ENCODE measurements at places on chromosomes 3 and 15.

DNA sequence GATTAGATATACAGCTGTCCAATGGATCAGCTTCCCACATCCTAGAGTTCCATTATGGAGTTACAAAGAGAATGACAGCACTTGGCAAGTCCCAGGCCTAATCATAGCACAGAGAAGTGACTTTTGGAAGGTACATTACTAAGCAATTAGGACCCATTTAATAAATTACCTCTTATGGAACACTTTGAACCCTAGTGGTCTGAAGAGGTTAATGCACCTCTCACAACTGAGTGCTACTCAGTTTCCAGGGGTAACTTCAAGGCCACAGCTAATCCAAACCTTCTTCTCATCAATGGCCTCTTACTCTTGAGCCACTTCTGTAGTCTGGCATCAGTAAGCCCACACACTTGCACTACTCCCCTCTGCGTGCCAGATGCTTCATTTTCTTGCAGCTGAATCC, 34.9 kb upstream of the MEIS2 start:
- no peak for DNase-seq

DNA sequence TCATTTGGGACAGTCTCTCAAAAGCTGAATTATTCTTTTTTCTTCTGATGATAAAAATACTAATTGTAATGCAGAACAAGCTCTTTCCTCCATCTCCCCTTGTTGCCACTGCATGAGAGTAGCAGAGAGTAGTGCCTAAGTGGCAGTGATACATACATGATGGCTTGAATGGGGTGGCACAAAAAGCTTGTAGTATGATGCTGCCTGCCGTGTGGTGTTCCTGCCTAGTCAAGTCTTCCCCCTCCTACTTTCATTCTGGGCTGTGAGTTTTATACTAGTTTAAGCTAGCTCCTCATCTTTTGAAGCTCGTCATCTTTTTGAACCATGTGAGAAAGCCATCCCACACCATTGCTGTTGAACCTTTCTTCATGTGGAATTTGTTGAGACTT, 230.5 kb downstream of the NFKBIZ start:
- no peak for DNase-seq

DNA sequence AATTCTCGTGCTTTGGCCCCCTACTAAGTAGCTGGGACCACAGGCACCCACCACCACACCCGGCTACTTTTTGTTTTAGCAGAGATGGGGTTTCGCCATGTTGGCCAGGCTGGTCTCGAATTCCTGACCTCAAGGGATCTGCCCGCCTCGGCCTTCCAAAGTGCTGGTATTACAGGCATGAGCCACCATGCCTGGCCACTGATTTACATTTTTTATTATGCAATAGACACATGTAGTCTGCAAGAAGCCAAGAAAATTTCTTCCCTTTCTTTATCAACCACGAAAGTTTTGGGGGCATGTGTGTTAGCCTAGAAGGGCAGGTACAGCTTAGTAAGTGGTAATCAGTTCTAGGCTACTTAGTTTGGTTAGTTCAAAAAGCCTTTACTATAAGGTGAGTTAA, 51.1 kb downstream of the LRRFIP2 start:
- DNase-seq, result no peak

- no peak for DNase-seq
Measured at GRCh38 chr3:159082519-159082918, 280.7 kb downstream of the MFSD1 start.

GRCh38 chr3:170614214-170614966, 28.5 kb upstream of the SLC7A14 start:
- DNase-seq, result no peak

- DNase-seq, result no peak
Measured at GRCh38 chr3:28124882-28125281, 116.5 kb upstream of the CMC1 start.

- no peak for DNase-seq
Measured at GRCh38 chr3:177693616-177694264, 496.5 kb upstream of the TBL1XR1 start.

DNA sequence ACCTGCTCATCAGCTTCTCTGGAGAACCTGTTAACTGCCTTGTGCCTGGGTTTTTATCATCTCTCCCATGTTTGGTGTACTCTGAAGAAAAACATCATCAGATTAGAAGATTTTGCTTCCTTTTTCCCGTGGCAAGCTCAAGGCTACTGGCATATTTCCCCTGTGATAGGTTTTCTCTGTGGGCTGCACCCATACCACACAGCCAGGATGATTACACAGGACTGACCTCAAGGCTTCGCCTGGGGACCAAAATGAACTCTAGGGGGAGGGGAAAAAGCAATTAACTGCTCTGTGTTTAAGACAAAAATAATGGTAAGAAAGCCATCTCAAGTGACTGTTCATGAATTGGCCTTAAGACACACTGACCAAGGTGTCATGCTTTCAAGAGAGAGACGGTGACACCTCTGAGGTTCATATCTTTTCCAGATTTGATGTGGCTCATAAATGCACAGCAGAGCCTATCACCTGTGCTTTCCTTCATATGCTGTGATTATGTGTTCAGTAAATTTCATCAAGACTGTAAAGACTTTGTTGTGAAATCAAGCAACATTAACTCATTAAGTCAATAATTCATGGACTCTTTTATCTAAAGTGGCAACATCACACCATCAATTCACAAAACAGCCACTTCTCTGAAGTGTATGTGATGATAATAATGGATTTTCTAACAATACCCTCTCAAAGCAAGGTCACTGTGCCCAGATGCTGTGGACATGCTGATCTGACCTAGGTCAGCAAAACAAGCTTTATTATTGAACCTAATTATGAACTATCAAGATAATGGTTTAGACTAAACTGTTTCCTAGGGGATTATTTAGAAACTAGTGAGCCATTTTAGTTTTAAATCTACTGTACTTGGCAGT, 427.9 kb downstream of the WDR72 start:
- DNase-seq, result no peak

- DNase-seq, result no peak
Measured at GRCh38 chr15:99333413-99333812, 82.1 kb downstream of the LRRC28 start.

GRCh38 chr3:176987901-176988650, 209.2 kb downstream of the TBL1XR1 start:
- no peak for DNase-seq

DNA sequence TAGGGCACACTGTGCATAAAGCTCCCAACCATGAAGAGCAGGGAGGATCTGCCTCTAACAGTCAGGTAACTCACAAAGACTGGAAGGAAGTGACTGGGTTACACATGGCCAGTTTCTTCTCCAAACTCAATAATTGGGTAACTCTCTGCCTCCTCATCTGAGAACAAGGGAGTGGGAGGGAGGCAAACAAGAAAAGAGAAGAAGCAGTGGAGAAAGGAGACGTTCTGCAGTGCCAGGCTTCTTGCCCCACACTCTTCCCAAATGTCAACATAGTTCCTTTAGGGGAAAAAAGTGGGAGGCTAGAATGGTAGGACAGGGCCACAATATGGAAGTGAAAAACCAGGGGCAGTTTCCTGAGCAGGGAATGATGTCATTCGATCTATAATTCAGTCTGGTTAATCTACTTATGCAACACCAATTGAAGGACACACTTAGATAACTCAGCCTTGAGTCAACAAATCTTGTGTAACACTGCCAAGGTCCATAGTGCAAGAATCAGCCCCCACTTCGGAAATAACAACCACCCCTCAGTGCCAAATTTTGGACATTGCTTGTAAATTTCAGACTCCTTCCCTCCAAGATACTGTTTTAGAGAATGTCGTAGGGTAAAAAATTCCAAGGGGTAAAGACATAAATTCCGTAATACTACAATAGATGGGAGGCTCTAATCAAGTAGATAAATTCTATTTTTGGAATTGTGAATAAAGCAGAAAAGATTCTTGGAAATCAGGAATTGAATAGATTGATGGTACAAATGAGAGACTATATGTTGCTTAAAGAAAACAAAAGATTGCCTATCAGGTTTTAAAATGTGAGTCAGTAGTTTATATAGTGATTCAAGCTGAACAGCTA, 143.0 kb downstream of the LPP start:
- no peak for DNase-seq

- no peak for DNase-seq
Measured at GRCh38 chr15:78082106-78082742, 4.7 kb upstream of the TBC1D2B start.

DNA sequence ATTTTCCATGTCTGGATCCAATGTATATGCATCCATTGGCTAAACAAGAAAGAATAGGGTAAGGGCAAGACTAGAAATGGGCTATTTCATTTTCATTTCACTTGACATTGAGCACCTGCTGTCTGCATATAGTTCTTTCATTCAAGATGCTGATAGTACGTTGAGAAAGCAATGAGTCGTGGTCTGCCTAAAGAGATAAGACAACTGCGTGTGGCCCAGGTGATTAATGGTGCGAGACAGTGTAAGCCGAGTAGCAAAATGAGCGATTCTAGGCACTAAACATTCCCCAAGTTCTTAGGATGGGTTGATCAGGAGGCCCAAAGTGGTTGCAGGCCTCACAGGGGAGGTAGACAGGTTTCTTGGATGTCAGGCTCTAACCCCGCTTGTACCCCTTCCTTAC, 235.4 kb downstream of the PDCD6IP start:
- no peak for DNase-seq

DNA sequence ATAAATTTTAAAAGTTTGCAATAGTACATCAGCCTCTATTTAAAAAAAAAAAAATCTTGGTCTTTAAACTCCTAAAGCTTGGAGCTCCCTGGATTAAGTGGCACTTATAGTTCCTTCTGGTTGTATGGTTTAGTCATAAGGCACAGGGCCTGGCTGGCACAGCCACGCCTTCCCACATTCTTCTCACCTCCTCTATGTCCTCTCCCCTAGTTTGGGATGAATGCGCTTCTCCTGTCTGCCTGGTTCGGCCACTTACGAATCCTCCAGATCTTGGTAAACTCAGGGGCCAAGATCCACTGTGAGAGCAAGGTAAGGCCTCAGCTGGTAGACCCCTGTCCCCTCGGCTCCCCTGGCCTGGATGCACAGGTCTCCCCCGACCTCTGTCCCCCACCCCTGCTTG, 10.0 kb downstream of the ANKDD1A start:
- no peak for DNase-seq

- DNase-seq, result no peak
Measured at GRCh38 chr3:169657351-169658124, 6.0 kb downstream of the MECOM start.

- no peak for DNase-seq
Measured at GRCh38 chr3:45312836-45313493, 75.4 kb upstream of the LARS2 start.

- no peak for DNase-seq
Measured at GRCh38 chr3:146554151-146554760, 9.8 kb upstream of the PLSCR1 start.

DNA sequence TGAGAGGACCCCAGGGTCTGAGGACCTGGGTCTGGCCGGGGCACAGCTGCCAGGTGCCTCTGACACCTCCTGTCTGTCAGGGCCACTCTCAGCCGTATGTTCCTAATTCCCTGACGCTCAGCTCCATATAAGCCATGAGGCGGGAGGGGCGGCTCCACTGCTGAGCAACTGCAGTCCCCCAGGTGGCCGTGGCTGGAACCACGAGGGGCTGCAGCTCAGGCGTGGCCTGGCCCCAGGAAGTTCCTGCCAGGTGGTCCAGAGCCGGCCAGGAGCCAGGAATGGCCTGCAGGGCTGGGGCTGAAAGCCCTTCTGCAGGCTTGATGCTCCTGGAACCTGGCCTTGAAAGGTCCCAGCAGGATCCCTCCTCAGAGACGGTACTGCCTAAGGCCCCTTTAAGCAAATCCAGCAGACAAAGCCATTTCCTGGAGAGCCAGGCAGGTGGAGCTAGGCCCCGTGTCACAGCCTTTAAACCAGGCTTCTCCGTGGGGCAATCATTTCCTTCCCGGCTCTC, 118.0 kb downstream of the CHSY1 start:
- no peak for DNase-seq

GRCh38 chr3:47634996-47635395, 56.3 kb upstream of the CSPG5 start:
- DNase-seq, result no peak

- no peak for DNase-seq
Measured at GRCh38 chr3:22377421-22377820, 626.4 kb upstream of the ZNF385D start.

DNA sequence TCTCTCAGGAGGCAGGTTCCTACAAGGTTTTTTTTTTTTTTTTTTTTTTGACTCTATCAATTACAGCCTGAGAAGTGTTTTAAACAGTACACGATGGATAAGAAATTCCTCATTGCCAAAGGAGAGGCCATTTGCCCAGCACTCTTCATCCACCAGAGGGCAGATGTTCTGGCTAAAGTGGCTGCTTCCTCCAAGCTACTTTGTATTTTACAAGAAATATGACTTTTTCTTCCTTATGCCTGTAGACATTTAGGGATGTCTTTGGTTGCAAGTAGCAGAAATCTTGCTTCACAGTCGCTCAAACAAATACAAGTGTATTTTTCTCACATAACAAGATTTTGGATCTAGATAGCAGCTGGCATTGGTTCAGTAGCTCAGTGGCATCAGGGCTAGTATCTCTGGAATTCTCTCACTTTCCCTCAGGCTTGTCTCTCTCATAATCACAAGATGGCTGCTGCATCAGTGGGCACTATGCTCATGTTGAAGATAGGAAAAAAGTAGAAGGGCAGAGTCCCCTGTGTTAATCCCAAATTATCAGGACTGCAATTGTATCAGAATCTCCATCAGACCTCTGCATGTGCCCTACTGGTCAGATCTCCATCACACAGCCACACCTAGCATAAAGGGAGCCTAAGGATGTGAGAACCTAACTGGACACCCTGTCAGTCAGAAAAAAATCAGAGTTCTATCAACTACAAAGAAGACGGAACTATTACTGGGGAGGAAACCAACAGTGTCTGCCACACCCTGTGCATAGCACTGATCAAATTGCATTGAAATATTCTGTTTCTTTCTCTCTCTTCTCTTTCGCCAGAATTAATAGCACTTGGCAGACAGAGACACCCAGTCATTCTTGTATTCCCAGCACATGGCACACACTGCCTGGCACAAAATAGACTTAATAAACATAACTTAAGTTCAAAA, 138.9 kb upstream of the COL8A1 start:
- DNase-seq, result no peak

GRCh38 chr3:45687828-45688193, 1.4 kb upstream of the SACM1L start:
- no peak for DNase-seq

GRCh38 chr15:93829115-93829870, 402.1 kb upstream of the MCTP2 start:
- no peak for DNase-seq

- DNase-seq, result no peak
Measured at GRCh38 chr15:63465104-63465503, 39.3 kb upstream of the USP3 start.
